ENCODE measurements at places on chromosomes 2 and 18. TPM values are rescaled to one million over a fixed set of nuclear protein-coding genes. Genes with fewer than 3 reads are reported as not detected.

The RTP5 gene
- not detected for polyA plus RNA-seq

The PSTPIP2 gene
- 4.9 TPM for polyA plus RNA-seq

The IL37 gene
- not detected for polyA plus RNA-seq

The COLEC12 gene
- 7.6 TPM for polyA plus RNA-seq

The MEP1B gene
- polyA plus RNA-seq = not detected

The RPL31 gene
- 975 TPM for polyA plus RNA-seq

The TFPI gene
- 138 TPM for polyA plus RNA-seq

The CHRNA1 gene
- 30.8 TPM for polyA plus RNA-seq

The SIGLEC15 gene
- polyA plus RNA-seq = not detected

The ZNF521 gene
- polyA plus RNA-seq = 111 TPM

The SLC16A14 gene
- polyA plus RNA-seq = 0.35 TPM

The KCNJ13 gene
- polyA plus RNA-seq = not detected

The RAB6C gene
- polyA plus RNA-seq = not detected

The ERICH2 gene
- not detected for polyA plus RNA-seq

The TDRD15 gene
- not detected for polyA plus RNA-seq

The SALL3 gene
- not detected for polyA plus RNA-seq

The PDCD1 gene
- not detected for polyA plus RNA-seq

The PLCD4 gene
- polyA plus RNA-seq = 2.2 TPM

The GYPC gene
- 4.3 TPM for polyA plus RNA-seq

The IL18RAP gene
- polyA plus RNA-seq = 0.05 TPM

The LCT gene
- polyA plus RNA-seq = 0.03 TPM

The CARF gene
- polyA plus RNA-seq = 1.0 TPM

The CPLX4 gene
- polyA plus RNA-seq = not detected

The SPC25 gene
- 10.1 TPM for polyA plus RNA-seq

The CXXC1 gene
- 128 TPM for polyA plus RNA-seq

The RGPD3 gene
- polyA plus RNA-seq = 0.02 TPM

The TMEM178A gene
- polyA plus RNA-seq = 1.5 TPM

The ASAP2 gene
- 31.1 TPM for polyA plus RNA-seq

The SLC25A52 gene
- polyA plus RNA-seq = 0.06 TPM

The FBXO48 gene
- polyA plus RNA-seq = 0.46 TPM

The RIT2 gene
- polyA plus RNA-seq = not detected

The CAB39 gene
- 25.7 TPM for polyA plus RNA-seq

The CFAP65 gene
- polyA plus RNA-seq = 0.03 TPM

The SLC23A3 gene
- 3.2 TPM for polyA plus RNA-seq

The LAMA1 gene
- polyA plus RNA-seq = 0.04 TPM

The SRD5A2 gene
- polyA plus RNA-seq = not detected

The COL4A3 gene
- polyA plus RNA-seq = not detected

The RSAD2 gene
- polyA plus RNA-seq = 0.18 TPM

Measured in endothelial cell of umbilical vein (primary cell).